ENCODE measurements at places on chromosomes 5 and 9.
A peak's percentile ranks its signal among the peaks of the same experiment; 100 is the strongest.

GRCh38 chr5:92860061-92860460 is 721.0 kb downstream of the NR2F1-AS1 start:
- no peak for DNase-seq

- no peak for DNase-seq
Observed at GRCh38 chr5:58818465-58818864, 235.6 kb downstream of the RAB3C start.

GRCh38 chr9:113632776-113633590 is 169.5 kb downstream of the RGS3 start:
- no peak for DNase-seq

DNA sequence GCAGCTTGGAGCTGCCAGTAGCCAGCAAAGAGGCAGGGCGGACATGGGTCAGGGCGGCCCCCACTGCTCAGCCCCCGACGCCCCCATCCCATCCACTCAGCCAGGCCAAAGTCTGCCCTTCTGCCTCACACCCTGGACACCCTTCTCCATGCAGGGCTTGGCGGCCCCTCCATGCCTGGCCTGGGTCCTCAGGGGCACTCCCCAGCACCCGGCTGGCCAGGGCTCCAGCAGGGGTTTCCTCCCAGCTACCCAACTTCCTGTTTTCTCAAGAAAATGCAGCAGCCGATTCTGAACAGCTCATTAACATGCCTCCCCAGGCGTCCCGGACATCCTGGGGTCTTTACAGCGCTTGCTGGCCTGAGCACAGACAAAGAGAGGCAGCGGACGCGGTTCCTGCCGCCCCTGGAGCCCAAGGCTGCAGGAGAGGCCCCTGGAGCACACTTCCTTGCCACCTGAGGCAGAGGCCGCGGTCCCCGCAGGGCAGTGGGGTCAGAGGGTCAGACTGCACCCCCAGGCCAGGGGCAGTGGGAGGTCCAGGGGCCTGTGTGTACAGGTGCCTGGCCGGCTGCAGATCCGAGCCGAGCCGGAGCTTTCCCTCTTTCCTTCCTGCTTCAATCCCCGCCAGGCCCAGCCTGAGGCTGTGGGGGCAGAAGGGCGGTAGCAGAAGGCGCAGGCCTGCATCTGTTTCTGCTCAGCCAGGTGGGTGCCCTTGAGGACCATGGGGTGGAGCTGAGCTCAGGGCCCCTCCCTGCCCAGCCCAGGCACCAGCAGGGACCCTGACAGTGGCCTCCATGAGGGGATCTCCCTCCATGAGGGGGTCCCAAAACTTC is 18.7 kb upstream of the NRARP start:
- no peak for DNase-seq

- DNase-seq = peak; percentile 82
Observed at GRCh38 chr5:151051066-151051930, 29.5 kb downstream of the TNIP1 start.

DNA sequence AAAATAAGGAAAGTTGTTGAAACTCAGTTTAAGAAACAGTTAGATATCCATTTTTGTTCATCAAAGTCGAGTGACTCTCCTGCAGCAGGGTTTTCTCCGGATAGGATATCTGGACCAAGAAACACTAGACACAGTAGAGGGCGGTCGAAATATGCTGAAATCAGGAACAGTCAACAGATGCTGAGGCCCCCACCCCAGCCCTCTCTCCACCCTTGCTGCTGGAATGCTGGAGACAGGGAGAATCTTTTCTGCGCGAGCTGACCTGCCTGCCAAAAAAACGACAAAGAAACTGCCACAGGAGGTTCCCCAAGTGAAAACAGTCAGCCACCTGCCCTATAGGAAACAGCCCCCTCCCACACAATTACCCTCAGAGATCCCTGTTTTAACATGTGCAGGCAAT is 4.3 kb upstream of the IL13 start:
- DNase-seq = no peak

DNA sequence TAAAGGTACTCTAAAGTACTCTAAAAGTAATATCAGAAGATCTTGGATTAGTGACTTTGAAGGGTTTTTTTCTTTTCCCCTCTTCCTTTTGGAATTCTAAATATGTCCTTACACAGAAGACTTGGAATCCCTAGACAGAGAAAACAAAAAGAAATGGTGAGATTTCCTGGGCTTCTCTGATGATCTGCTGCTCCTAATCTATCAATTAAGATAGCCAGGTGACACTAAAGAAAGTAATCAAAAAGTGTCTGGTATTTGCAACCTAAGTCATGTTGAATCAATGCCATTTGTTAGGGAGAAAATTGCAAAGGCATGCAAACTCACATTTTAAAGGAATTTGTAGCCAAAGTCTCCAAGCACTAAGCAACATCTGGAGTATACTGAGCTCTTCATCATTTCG is 29.5 kb upstream of the MYO10 start:
- no peak for DNase-seq

DNA sequence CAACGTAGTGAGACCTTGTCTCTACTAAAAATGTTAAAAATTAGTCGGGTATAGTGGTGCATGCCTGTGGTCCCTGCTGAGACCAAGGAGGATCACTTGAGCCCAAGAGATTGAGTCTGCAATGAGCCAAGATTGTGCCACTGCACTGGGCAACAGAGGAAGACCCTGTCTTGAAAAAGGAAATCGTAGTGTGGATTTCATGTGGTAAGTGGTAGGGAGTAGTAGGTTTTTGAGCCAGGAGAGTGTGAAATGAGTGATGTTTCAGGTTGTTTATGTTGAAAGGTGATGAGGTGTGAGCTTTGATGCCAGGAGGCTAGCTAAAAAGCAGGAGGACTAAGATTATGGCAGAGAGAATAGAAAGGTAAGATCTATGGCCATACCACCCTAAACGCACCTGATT is 5.9 kb downstream of the MATR3 start:
- no peak for DNase-seq

- no peak for DNase-seq
Observed at GRCh38 chr5:159916841-159917761, 819 bp downstream of the ADRA1B start.

GRCh38 chr9:137307255-137308056 is 5.4 kb upstream of the NRARP start:
- DNase-seq = no peak

DNA sequence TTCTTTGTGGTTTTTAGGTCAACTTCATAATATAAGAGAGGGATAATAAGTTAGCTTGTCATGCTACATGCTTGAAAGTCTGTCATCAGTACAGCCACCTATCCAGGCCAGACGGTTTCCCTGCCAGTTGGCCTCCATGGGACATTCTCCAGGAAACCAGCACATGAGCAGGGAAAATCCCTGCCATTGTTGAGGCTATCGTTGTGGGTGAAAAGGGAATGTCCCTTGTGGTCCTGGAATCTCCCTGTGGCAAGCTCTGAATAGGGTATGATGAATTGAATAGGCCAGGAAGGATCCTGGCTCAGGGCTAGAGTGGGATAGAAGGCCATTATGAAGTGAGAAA is 12.3 kb downstream of the F2RL1 start:
- DNase-seq = no peak

DNA sequence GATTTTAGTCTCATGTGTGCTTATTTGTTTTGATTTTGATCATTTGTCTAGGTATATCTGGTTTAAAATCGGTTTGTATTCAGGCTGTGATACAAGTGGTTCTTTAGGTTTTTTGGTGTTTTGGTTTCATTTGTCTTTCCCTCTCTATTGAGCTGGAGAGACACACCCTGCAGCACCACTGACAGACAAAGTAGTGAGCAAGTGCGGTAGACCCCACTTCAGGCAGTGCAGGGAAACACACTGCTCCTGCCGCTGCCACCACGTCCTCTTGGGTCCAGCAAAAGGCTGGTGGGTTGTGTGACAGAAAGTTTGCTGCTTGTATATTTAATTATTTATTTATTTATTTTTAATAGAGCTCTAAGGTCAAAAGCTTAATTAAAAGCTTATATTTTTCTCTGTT is 801.0 kb downstream of the NR2F1-AS1 start:
- no peak for DNase-seq

DNA sequence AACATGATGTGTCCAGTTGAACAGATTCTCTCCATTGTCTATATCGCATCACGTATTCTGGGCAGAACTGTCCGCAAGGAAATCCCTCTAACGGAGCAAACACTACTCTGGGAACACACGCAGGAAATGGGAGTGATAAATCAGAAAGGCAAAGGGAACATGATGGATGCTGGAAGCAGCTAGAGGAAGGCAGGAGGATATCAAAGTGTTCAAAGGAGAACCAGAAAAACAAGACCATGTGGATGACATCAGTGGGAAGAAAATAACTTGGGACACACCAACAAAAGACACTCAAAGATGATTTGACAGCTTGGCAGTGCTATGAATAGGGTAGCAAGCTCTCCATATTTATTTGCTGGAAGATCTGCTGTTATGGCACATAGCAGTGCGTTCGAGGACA is 142.9 kb downstream of the PLK2 start:
- no peak for DNase-seq

GRCh38 chr9:20649381-20649780 is 27.1 kb upstream of the MLLT3 start:
- DNase-seq = no peak

- no peak for DNase-seq
Observed at GRCh38 chr9:4540425-4540824, 50.2 kb downstream of the SLC1A1 start.

- no peak for DNase-seq
Observed at GRCh38 chr9:4491626-4491975, 1.3 kb downstream of the SLC1A1 start.

DNA sequence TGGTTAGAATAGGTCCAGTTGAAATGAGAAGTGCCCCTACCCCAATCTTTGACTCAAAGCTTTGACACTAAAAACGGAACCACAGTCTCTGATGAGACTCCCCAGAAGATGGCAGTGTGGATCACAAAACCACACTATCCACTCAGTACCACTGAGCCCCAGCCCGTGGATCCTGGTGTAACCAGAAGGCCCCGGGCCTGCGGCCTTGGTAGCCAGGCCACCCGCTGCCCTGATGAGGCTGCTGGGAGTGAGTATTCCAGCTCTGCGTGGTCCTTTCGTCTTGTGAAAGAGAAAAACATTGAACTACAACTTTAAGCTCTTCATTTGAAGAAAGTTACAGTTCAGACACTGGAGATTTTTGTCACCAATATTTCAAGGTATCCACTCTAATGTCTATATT is 42.2 kb upstream of the FBP1 start:
- peak; percentile 71 for DNase-seq

GRCh38 chr9:26131886-26132285 is 453.6 kb upstream of the TUSC1 start:
- DNase-seq = peak; percentile 19

DNA sequence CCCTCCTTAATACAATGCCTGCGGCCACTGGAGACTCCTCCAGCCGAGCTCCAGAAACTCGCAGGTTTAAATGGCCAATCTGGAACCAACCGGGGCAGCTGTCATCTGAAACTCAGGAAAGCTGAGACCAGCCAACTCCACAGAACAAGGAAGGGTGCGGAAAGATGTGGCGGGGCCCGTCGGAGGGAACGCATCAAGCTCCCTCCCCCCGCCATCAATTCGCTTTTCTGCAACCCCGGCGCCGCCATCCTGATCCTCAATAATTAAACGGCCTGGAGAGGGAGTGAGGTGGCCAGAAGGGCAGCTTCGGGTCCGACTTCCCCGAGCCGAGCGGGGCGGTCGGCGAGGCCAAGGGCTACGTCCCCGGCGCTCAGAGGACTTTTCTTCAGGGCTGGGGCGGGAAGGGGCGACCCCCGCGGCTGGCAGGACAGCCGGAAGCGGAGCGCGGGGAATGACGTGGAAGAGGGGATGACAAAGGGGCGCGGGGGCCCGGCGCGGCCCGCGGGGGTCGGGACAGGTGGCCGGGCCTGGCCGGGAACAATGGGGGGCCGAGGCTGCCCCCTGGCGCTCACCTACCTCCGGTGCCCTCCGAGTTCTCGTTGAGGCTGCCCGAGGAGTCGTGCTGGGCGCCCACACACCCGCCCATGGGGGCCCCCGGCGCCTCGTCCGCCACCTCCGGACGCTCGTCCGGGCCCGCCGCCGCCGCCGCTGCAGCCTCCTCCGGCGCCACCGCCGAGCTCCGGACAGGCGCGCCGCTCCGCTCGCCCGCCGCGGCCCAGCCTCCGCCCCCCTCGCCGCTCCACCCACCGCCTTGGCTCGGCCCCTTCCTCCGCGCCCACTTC is at the start of gene UBTD2:
Gene UBTD2, minus strand, starts transcription at position 745 of the 842 bp plus-strand sequence. Its CDS starts 99 bp downstream, at position 646.
- DNase-seq = peak; percentile 80

DNA sequence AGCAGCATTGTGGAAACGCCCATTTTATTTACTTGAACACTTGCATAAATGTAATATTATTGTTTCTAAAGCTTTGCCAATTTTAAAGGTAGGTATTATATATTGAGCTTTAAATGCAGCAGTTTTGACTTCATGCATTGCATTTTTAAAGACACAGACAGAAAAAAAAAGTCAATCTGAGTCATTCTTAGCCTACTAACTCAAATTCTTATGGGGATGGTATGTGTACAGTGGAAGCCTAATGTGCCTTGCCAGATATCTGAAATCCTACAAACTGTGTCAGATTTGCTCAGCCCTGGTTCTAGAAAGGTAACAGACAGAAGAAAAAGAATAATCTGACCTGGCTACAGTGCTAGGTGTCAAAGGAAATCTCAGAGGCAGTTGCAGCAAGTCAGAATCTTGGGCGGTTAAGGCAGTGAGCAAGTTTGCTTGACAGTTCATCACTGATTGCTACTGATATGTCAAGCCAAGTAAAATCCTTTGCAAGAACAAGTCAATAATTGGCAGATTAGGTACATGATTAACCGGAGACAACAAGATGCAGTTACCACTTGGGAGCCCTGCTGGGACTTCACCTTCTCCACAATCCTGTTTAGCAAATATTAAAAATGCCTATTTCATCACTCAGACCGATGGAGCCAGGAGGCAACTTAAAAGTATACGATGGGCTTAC is 224.8 kb upstream of the WWC1 start:
- DNase-seq = no peak

DNA sequence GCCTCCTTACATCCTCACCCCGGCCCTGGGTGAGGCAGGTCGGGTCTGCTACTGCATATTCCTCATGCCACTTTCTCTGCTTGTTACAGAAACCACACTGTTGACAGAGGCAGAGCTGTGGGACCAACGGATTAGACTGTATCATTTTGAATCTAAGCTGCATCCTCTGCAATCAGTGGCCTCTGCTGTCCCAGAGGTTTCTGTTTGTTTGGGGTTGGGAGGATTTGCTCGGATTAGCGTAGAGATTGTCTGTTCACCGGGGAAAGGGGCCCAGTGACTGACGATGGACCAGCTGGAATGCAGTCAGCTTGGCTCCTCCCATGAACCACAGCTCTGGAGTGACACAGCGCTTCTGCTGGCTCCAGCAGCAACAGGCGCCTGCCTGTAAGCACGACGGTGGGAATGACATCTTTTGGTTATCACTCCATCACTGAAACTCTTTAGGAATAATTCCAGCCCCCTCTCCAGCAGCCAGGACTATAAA is 37.3 kb upstream of the ADRA1B start:
- DNase-seq = peak; percentile 74

GRCh38 chr5:39283231-39283818 is 64.0 kb upstream of the FYB1 start:
- peak; percentile 49 for DNase-seq

DNA sequence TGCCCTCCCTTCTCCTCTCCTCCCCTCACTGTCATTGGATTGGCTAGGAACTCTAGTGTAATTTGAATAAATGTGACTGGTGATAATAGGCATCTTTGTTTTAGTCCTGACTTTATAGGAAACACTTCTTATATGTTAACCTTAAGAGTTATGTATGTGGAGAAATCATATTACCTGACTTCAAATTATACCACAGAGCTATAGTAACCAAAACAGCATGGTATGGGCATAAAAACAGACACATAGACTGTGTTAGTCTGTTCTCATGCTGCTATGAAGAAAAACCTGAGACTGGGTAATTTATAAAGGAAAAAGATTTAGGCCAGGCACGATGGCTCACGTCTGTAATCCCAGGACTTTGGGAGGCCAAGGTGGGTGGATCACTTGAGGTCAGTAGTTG is 9.4 kb downstream of the MRRF start:
- DNase-seq = no peak

- peak; percentile 78 for DNase-seq
Observed at GRCh38 chr5:142869886-142870285, 99.7 kb downstream of the ARHGAP26 start.

Data from muscle of arm (tissue), 14 donors.